GM23338 (cell line): ENCODE measurements at places on chromosomes 7 and 10. TPM values are rescaled to one million over a fixed set of nuclear protein-coding genes. Genes with fewer than 3 reads are reported as not detected.

DNA sequence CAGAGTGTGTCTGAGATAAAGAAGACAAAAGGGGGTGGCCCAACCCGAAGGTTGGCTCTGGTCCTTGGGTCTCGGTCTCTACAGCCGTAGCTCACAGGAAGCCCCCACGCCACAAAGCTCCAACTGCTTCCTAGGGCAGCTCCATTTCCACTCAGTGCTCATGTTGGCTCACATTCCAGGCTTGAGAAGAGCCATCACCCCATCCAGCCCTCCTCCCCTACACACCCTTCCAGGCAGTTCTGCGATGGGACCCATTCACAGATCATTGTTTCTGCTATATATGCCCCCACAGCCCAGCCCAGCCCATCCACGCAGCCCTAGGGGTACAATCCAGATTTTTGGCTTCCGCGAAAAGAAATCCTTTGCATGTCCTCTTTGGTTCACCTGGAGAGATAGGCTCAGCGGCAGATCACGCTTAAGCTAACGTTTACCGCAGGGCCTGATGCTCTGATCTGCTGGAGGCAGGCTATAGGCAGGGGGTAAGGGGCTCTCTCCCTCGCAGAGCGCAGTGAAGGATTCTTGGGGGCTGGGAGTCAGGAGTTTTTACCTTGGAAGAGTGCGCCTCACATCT is 6.2 kb upstream of the HOXA11 start:
- no peaks in the 10 kb centered on the region for H3K36me3 ChIP-seq
- no peak for DNase-seq
- H3K27ac ChIP-seq: no peak overlapping the region
- peaks cover 100% of the 10 kb centered on the region for H3K27me3 ChIP-seq

GRCh38 chr7:16847381-16847860 is 34.4 kb downstream of the AGR3 start:
- no peaks in the 10 kb centered on the region for H3K36me3 ChIP-seq
- H3K4me1 ChIP-seq: no peaks in the 10 kb centered on the region; the same call in 1 of the 2 replicates
- H3K4me3 ChIP-seq: no peak overlapping the region
- DNase-seq: no peak

GRCh38 chr10:60937784-60938654 is 6.0 kb downstream of the RHOBTB1 start:
- no peak overlapping the region for H3K27ac ChIP-seq
- H3K27me3 ChIP-seq: peaks cover 6% of the 10 kb centered on the region; the same call in 1 of the 2 replicates
- peaks cover 7% of the 10 kb centered on the region for H3K4me1 ChIP-seq
- H3K36me3 ChIP-seq: no peaks in the 10 kb centered on the region

- no peaks in the 10 kb centered on the region for H3K4me1 ChIP-seq
- no peak for DNase-seq
Observed at GRCh38 chr10:23892296-23892695, 316.6 kb upstream of the KIAA1217 start.

- no peak overlapping the region for H3K4me3 ChIP-seq
- H3K36me3 ChIP-seq: no peaks in the 10 kb centered on the region
- peaks cover 65% of the 10 kb centered on the region for H3K4me1 ChIP-seq
Observed at GRCh38 chr10:90787393-90788198, 70.2 kb downstream of the HTR7 start.

GRCh38 chr10:100043344-100043743 is 33.6 kb upstream of the DNMBP start:
- H3K4me3 ChIP-seq: no peak overlapping the region
- no peak overlapping the region for H3K27ac ChIP-seq
- no peak for DNase-seq
- no peaks in the 10 kb centered on the region for H3K27me3 ChIP-seq
- no peaks in the 10 kb centered on the region for H3K36me3 ChIP-seq

DNA sequence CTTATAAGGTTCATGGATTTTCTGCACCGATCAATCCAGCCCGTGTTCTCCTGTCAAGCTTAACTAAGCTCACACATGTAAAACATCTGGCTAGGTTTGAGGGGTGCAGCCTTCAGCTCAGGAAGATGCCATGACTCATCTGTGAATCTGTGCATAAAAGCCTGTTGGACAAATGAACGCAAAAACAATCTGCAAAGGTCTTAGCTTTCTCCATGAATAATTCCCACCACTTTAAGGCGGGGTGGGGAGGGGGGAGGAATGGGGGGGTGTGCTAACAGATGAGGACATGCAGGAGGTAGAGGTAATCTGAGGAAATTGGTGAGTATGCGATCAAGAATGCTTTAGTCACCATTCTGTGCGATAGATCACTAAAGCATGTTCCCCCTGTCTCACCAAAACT is 4.8 kb downstream of the DOCK4 start:
- H3K27ac ChIP-seq: no peak overlapping the region
- H3K27me3 ChIP-seq: no peaks in the 10 kb centered on the region
- no peak for DNase-seq
- H3K36me3 ChIP-seq: no peaks in the 10 kb centered on the region
- H3K4me3 ChIP-seq: no peak overlapping the region

DNA sequence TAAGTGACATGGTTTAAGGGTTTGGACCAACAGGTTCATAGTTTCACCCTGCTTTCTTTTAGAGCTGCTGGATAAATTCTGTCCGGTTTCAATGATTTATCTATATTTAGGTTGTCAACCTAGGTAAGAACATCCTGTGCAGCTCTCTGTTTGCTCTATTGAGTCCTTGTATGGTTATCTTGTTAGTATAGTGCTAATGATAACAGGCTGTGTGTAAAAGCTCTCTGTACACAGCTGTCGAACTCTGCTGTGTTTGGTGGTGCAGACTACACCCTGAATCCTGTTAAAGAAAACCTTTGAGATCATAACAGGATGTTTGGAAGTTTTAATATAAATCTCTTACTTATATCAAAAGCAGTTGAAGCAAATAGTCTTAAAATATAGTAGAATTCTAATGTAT is 219.2 kb downstream of the SDK1 start:
- no peak overlapping the region for H3K27ac ChIP-seq
- H3K36me3 ChIP-seq: no peaks in the 10 kb centered on the region

DNA sequence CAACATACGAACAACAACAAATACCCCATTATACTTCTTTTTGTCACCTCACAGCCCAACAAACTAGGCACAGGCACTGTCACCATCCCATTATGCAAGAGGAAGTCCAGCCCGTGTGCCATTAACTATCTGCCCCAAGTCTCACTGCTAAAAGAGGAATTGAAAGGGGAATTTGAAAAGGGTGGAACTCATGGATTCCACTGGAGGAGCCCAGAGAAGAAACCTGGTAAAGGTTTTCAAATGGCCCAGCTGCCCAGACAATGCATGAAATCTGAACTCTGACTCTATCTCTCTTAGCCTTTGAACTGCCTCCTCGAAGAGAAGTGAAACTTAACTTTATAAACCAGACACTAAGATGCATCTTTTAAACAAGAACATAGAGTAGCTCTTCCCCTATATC is 130.0 kb downstream of the PLXNA4 start:
- H3K27me3 ChIP-seq: no peaks in the 10 kb centered on the region
- DNase-seq: no peak
- peaks cover 10% of the 10 kb centered on the region for H3K4me1 ChIP-seq

- no peak for DNase-seq
- no peak overlapping the region for H3K4me3 ChIP-seq
- no peaks in the 10 kb centered on the region; the same call in 1 of the 2 replicates for H3K36me3 ChIP-seq
- peaks cover 74% of the 10 kb centered on the region for H3K27me3 ChIP-seq
- no peak overlapping the region for H3K27ac ChIP-seq
- peaks cover 28% of the 10 kb centered on the region for H3K4me1 ChIP-seq
Observed at GRCh38 chr7:129789000-129789399, 163.8 kb downstream of the UBE2H start.

GRCh38 chr10:21406595-21407193 is 118.8 kb downstream of the SKIDA1 start:
- H3K27ac ChIP-seq: no peak overlapping the region
- H3K27me3 ChIP-seq: no peaks in the 10 kb centered on the region
- no peak overlapping the region for H3K4me3 ChIP-seq
- no peaks in the 10 kb centered on the region; the same call in 1 of the 2 replicates for H3K36me3 ChIP-seq
- DNase-seq: no peak

DNA sequence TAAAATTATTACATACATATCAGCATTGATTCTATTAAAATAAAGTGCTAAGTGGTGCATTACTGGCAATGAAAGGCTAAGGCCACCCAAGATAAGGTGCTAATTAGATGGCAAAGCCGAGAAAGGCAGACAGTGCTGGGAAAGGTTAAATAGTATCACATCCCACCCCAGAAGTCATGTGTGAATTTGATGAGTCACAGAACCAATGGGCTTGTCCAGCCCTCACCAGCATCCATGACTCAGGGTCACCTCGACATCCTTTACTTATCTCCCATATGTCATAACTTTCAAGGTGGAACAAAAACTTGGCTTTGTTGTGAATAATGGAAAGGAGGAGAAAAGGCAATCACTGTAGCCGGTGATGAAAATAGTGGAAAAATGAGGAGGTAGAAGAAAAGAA is 459.1 kb downstream of the PLXNA4 start:
- no peaks in the 10 kb centered on the region for H3K27me3 ChIP-seq
- no peaks in the 10 kb centered on the region for H3K36me3 ChIP-seq
- H3K4me1 ChIP-seq: no peaks in the 10 kb centered on the region
- no peak for DNase-seq

GRCh38 chr10:92810934-92811532 is 37.3 kb upstream of the EXOC6 start:
- H3K4me1 ChIP-seq: no peaks in the 10 kb centered on the region
- no peaks in the 10 kb centered on the region for H3K27me3 ChIP-seq
- no peak overlapping the region for H3K27ac ChIP-seq
- H3K4me3 ChIP-seq: no peak overlapping the region

GRCh38 chr7:100706672-100707311 is 871 bp downstream of the POP7 start:
- peaks cover 8% of the 10 kb centered on the region for H3K36me3 ChIP-seq
- no peaks in the 10 kb centered on the region; the same call in 1 of the 2 replicates for H3K4me1 ChIP-seq
- peak overlapping the region; percentile 87; the same call in 1 of the 2 replicates for H3K27ac ChIP-seq
- peak overlapping the region; percentile 98 for H3K4me3 ChIP-seq

- no peak for DNase-seq
- no peak overlapping the region for H3K4me3 ChIP-seq
- no peaks in the 10 kb centered on the region for H3K4me1 ChIP-seq
- no peak overlapping the region for H3K27ac ChIP-seq
Observed at GRCh38 chr10:49112851-49113250, 2.5 kb downstream of the VSTM4 start.

DNA sequence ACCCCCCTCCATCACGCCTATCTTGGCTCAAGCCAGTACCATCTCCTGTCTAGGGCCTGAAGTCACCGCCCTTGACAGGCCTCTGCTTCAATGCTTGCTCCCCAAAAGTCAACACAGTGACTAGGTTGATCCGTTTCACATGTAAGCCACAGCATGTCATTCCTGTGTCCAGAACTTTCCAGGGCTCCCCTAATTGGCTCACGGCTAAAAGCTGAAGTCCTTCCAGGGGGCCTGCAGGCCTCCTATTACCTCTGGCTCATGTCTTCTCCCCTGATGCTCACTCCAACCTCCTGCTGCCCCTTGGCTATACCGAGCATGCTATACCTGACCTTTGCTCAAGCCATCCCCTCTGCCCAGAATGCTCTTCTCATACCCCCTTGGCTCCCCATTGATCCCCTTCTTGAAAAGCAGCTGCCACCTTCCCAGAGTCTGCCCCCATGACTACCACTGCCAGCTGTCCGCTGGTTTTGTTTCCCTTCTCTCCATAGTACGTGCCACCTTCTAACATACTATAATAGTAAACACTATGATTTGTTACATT is 39.1 kb downstream of the CPXM2 start:
- no peak overlapping the region for H3K27ac ChIP-seq
- DNase-seq: no peak
- no peaks in the 10 kb centered on the region for H3K27me3 ChIP-seq
- no peaks in the 10 kb centered on the region for H3K36me3 ChIP-seq
- no peaks in the 10 kb centered on the region for H3K4me1 ChIP-seq

DNA sequence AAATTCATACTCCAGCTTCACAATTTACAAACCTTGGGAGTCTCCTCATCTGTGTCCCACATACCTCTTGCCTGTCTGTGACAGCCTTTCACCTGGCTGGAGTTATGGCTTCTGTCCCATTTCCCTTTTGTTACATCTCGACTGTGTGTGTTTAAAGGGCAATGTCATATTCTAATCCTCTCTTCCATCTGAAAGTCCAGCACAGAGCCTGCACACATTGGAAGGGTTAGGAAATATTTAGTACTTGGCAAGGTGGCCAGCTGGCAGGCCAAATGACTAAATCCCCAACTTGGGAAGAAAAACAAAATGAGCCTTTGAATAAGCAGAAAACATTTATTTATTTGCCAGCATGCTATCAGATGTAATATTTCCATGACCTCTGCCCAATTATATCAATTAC is 120.1 kb upstream of the STK17A start:
- no peaks in the 10 kb centered on the region for H3K36me3 ChIP-seq
- H3K27ac ChIP-seq: peak overlapping the region; percentile 29; the same call in 1 of the 2 replicates
- DNase-seq: no peak

DNA sequence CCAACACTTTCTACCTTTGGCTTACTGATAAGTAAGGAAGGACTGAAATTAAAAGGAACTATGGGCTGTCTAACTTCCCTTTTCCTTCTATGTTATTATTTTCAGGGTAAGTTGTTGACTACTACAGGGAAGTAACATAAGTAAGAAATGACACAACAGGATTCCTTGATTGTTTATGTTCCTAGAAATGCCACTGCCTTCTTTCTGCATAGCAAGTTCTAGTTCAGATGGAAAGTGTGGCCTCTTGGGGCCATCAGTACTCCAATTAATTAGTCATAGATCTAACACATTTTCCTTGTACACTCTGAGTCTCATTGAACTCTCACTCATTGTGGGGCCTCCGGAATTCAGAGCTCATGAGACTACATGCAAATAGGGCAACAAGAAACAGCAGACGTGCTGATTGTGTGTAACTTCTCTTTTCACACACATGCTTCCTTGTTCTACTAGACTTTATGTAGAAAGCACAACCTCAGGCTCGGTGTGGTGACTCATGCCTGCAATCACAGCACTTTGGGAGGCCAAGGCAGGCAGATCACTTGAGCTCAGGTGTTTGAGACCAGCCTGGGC is 35.3 kb upstream of the HIBADH start:
- no peaks in the 10 kb centered on the region for H3K27me3 ChIP-seq
- H3K36me3 ChIP-seq: no peaks in the 10 kb centered on the region
- no peak overlapping the region for H3K4me3 ChIP-seq
- H3K4me1 ChIP-seq: no peaks in the 10 kb centered on the region
- no peak overlapping the region for H3K27ac ChIP-seq

- H3K36me3 ChIP-seq: no peaks in the 10 kb centered on the region
- H3K27ac ChIP-seq: no peak overlapping the region
- no peak for DNase-seq
- no peak overlapping the region for H3K4me3 ChIP-seq
Observed at GRCh38 chr7:50321487-50322067, 17.1 kb downstream of the IKZF1 start.

- DNase-seq: peak; percentile 80
- H3K36me3 ChIP-seq: no peaks in the 10 kb centered on the region
- peaks cover 32% of the 10 kb centered on the region for H3K27me3 ChIP-seq
- H3K4me3 ChIP-seq: peak within 1 kb of the TSS; percentile 94
Observed at GRCh38 chr10:23344241-23344841, at the start of gene C10orf67. C10orf67 (minus strand) TSS chr10:23344797; CDS start chr10:23344774, 23 bp downstream.

AOC1 gene
- 0.47 TPM in 1 of 2 replicates, not detected in the other for total RNA-seq

SLC26A3 gene
- total RNA-seq: not detected in 2 replicates

CNTNAP2 gene
- total RNA-seq: 34.0 and 38.2 TPM in 2 replicates

MAT1A gene
- total RNA-seq: 6.5 and 8.0 TPM in 2 replicates

ZNF117 gene
- 16.3 and 20.0 TPM in 2 replicates for total RNA-seq

LBX1 gene
- not detected in 2 replicates for total RNA-seq

GPR26 gene
- 0.04 and 0.07 TPM in 2 replicates for total RNA-seq

JAKMIP3 gene
- total RNA-seq: 0.47 and 1.2 TPM in 2 replicates
